ENCODE measurements at places on chromosomes 2 and 18.
A peak's percentile ranks its signal among the peaks of the same experiment; 100 is the strongest.

GRCh38 chr18:12779043-12779442 lies 76.2 kb downstream of the PSMG2 start:
- DNase-seq: no peak

DNA sequence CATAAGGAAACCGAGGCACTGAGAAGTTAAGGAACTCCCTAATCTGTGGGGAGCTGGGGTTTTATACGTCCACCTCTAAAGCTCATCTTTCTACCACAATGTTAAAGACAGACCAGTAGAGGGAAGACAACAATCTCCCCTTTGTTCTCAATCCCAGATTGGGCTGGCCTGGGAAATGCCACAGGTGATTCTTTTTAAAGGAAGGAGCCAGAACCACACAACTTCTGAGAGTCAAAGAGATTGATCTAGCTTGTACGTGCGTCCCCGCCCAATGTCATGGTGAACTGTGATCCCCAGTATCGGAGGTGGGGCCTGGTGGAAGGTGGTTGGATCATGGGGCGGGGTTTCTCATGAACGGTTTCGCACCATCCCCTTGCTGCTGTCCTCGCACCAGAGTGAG lies 81.8 kb upstream of the LCLAT1 start:
- DNase-seq: peak; percentile 84

DNA sequence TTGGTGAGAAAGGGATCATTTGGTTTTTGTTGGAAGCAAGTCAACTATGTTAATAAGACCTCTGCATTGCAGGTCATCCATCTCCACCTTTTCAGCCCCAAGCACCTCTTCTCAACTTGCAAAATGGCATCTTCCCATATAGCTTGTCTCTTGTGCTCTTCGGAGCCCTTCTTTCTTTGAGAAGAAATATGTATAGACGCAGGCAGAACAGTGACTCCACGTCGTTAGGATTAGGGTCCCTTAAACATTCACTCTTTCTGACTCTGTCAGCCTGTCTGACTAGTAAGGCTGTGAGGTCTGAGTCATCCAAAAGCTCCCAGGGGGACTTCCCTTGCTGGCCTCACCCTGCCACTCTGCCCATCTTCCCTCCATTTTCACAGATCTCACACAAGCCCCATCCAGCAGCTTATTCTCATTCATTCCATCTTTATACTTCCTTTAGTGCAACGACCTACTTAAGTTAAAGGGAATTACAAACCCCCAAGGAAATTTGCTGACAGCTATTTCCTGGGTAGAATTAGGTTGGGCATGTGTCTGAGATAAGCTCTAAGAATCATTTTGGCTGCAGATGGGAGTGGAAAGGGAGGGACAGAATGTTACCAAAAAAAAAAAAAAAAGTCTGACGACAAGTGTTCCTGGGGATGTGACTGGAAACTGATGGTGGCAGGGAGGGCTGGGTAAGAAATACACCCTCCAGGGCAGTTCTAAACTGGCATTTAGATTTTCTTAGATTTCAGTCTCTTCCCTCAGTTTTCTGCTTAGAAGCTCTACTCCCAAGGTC lies 37.7 kb upstream of the MEX3C start:
- DNase-seq: no peak

DNA sequence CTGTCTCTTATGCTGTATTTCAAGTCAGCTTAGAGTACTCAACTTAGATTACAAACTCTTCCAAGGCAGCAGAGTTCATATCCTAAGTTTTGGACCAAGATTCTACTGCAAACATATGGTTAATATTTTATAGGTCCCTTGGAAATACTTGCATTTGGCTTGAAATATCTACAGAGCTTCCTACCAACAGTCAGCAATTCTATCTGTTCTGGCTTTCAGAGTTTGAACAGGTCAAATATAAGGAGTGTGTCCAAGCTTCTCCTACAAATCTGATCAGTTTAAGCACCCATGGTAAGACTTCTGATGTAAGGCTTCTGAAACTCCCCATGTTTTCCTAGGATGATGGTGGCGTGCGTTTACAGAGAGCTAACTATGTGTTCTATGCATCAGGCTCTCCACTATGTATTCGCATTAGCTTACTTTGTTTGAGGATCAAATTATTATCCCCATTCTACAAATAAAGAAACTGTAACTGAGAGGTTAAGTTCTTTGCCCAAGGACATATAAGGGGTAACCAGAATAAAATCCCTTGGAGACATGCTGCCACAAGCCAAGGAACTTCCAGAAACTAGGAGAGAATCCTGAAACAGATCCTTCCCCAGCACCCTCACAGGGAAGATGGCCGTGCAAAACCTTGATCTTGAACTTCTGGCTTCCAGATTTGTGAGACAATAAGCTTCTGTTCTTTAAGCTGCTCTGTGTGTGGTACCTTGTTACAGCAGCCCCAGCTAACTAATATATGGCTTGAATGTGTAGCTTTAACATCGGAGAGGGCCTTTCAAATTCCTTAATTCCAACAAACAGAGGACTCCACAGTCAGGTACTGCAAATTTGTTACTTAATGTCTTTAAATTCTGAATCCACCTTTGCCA lies 55.1 kb downstream of the ATP8B1 start:
- no peak for DNase-seq

DNA sequence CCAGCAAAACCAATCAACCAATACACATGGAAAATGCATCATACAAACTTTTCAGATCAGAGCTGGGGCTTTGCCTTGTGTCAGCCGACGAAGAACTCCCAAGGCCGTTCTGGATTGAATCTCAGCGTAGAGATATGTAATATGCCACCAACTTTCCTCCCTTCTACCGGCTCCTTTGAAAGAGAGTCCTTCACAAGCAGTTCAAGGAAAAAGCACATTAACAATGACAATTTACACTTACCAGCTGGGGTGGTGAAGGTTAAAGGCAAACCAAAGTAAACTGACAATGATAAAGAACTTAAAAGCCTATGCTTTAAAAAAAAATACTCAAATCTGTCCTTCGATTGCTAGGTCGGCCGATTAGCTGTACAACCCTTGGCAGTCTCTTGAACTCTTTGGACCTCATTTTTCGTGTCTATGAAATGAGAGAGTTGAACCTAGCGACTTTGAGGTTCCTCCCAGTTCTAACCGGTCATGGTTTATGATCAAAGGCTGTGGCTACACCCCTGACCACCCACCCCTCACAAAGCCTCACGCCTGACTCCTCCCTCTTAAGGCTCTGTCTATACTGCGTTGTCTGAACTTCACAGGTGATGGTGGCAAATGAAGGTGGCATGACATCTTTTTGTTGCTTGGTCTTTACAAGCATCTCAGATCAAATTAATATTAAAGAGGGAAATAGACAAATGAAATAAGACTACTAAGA lies 46.2 kb downstream of the BCL2 start:
- no peak for DNase-seq

- DNase-seq: no peak
Measured at GRCh38 chr2:42216694-42217093, 47.5 kb downstream of the EML4 start.

GRCh38 chr2:208172125-208172524 lies 8.7 kb upstream of the CRYGA start:
- no peak for DNase-seq

GRCh38 chr2:54975598-54976492 lies 74.4 kb downstream of the RTN4 start:
- DNase-seq: no peak

DNA sequence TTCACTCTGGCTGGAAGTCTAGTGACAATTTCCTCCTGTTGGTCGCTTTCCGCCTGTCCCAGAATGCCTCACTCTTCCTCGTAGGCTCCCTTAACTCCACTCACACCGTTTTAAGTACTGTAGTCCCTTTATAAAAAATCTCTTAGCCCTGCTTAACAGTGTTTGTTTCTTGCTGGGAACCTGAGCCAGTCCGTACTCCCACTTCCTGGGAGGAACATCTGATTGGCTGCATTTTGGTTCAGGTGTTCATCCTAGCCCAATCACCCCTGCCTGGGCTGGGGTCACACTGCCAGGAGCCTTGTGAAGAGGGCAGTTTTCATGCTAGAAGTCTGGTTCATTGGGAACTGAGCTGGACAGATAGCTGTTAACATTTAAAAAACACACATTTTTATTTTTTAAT lies 25.6 kb upstream of the TOGARAM2 start:
- DNase-seq: no peak

- no peak for DNase-seq
Measured at GRCh38 chr18:7267973-7268372, 37.1 kb downstream of the LRRC30 start.

GRCh38 chr2:3725458-3726250 lies 22.3 kb downstream of the DCDC2C start:
- DNase-seq: no peak

DNA sequence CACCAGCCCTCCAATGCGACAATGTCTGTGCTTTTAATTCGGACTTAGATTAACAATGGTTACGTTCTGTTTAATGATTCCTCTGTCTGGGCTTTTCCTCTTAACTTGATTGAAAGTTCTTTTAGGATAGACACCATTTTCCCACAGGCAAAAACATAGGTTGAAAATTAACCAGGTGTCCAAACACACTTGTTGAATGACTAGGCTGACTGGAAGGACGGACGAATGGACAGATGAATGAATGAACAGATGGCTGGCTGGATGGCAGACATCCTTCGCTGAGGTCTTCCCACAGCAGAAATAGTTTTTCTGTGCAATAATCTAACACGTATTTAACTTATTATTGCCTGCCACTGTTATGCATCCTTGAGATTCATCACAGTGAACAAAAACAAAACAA lies 298.8 kb downstream of the SRBD1 start:
- no peak for DNase-seq

Measured in pancreas (tissue), 10 donors.